ENCODE measurements at places on chromosomes 11 and 22.
A peak's percentile ranks its signal among the peaks of the same experiment; 100 is the strongest.

DNA sequence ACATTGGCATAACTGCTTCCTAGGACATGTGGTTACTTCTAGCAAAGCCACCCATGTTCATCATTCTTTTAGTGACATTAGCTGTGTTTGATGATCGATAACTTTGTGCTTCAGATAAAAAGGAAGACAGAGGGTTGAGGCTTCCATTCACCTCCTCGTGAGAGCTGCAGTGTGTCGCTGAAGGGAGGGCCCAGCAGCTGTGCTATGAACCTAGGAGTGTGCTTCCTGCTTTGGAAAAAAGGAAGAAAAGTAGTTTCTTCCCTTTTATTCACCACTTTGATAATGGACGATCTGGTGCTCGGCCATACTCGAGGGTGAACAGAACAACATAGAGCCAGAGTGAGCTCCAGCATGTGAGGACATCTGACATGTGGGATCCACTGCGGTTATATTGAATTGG, 6.1 kb upstream of the RFPL2 start:
- no peak for DNase-seq

DNA sequence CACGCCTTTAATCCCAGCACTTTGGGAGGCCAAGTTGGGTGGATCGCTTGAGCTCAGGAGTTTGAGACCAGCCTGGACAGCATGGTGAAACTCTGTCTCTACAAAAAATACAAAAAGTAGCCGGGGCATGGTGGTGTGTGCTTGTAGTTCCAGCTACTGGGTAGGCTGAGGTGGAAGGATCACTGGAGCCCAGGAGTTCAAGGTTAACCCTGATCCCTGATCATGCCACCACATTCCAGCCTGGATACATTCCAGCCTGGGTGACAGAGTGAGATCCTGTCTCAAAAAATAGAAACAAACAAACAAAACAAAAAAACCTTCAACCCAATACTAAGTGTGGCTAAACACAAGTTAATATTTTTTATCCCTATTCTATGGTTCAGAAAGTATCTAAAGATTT, 66.4 kb upstream of the CLNS1A start:
- no peak for DNase-seq

GRCh38 chr11:11446967-11447366, 93.9 kb upstream of the CSNK2A3 start:
- DNase-seq = no peak

DNA sequence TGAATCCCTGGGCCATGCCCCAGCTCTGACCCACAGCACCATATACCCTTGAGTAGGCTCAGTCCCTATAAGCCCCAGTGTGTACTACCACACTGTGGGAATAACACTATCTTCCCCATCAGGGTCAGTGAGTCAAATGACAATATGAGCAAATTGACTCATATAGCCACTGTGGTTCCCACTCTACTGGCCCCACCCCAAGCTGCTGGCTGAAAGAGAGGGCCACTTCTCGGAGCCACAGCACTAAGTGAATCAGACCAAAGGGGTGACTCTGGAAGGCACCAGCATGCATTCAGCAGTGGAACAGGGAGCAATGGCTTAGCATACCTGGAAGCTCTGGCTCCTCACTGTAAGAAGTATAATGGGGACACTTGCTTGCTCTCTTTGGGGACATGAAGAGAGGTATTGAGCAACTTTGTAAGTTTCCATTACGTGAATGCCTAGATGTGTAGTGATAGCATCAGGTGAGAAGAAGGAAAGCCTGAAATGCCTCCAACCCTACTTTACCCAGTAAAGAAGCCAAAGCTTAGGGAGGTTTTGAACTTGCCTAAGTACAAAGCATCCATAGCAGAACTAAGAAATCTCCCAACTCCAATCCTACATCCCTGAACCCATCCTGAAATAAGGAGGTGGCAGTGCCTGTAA, 13.5 kb downstream of the CD59 start:
- DNase-seq = peak; percentile 69

- DNase-seq = no peak
Observed at GRCh38 chr11:118202599-118203422, 22.0 kb downstream of the JAML start.

GRCh38 chr11:118406599-118407166, 5.3 kb downstream of the ATP5MG start:
- DNase-seq = peak; percentile 9

- DNase-seq = no peak
Observed at GRCh38 chr11:34558673-34559072, 45.1 kb upstream of the ELF5 start.

GRCh38 chr11:131938351-131938751, 567.9 kb downstream of the NTM start:
- no peak for DNase-seq

GRCh38 chr11:95375886-95376285, 144.9 kb upstream of the SESN3 start:
- DNase-seq = peak; percentile 78

DNA sequence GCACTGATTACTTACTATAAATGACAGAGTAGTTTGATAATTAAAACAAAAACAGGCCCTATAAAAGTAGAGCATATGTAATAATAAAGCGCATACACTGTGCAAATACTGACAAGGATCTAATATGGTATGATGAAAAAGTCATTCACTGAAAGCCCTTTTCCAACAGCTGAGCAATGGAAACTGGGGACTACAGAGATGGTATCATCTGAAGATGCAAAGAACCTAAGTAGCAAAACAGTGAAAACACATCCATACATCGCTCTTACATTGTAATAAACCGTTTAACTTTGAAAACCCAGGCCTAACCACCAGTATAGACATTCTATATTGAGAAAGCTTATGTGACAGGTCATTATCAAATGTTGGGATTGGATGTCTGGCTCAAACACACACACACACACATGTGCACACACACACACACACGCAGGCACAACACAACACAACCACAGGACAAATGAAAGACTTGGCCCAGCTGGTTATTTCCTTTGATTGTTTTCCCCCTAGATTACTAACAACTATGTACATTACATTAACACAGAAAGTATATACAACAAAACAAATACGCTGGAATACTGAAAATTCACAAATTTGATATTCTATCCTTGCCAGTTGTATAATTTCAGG, 119.5 kb downstream of the APOL5 start:
- no peak for DNase-seq

DNA sequence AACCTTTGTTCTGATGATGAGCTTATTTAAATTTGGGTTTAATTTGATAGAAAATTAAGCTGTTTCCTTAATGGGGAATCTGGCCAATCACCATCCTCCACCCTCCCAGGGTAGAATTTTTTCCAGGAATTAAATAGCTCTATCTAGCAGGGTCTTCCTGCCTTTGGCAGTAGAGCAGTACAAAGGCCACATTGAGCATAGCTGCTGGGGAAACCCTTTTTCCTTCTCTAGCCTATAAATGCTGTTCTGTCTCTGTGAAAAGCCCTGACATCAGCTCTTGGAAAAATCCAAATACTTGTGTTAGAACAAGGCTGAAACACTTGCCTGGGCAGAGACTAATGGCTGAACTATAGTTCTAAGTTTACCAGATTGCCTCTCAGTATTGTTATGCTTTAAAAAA, 55.1 kb downstream of the ARHGEF12 start:
- no peak for DNase-seq

- no peak for DNase-seq
Observed at GRCh38 chr22:49151256-49152126, 676.2 kb downstream of the BRD1 start.

DNA sequence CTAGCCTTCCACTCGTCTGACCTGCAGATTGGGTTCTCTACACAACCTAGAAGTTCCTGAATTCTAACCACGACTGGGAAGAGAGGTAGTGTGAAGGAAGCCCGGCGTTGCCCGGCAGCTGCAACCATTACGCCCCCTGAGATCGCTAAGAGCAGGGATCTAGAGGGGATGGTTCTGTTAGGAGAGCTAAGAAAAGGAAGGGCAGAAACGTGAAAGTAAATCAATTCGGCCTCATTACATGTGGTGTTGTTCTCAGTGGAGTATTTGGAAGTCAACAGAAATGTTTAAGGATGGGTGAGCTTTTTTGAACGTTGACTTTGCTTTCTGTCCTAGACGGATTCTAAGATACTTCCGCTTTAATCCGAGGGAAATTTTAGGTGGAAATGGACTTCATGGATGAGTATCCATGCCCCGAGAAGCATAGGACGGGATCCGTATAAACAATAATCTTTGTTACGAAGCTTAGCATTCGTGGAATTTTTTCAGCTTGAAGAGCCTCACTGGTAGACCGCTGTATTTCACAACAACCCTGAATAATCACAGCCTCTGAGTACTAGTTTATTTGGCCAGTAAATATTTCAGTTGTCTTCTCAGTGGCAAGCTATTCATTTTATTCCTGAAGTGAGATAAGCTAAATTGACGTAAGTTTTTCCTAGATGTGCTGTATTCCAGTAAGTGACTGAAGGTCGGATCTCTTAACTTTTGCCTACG, 629 bp downstream of the ATP5MG start:
- peak; percentile 81 for DNase-seq

DNA sequence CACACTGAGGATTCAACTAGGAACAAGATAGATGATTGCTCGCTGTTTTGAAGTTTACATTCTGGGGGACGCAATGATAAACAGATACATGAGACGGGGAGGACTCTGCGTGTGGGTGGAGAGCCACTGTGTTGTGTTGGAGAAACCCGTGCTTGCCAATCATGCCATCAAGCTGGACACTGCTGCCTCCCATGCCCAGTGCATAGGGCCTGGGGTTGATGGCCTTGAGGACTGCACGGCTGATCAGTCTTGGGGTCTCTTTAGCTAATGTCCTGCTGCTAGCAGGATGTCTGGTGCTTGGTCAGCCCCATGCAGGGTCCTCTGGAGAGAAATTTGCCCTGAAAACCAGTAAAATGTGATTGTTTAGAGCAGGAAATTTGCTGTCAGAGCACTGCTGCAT, 221.2 kb upstream of the B3GAT1 start:
- DNase-seq = no peak

DNA sequence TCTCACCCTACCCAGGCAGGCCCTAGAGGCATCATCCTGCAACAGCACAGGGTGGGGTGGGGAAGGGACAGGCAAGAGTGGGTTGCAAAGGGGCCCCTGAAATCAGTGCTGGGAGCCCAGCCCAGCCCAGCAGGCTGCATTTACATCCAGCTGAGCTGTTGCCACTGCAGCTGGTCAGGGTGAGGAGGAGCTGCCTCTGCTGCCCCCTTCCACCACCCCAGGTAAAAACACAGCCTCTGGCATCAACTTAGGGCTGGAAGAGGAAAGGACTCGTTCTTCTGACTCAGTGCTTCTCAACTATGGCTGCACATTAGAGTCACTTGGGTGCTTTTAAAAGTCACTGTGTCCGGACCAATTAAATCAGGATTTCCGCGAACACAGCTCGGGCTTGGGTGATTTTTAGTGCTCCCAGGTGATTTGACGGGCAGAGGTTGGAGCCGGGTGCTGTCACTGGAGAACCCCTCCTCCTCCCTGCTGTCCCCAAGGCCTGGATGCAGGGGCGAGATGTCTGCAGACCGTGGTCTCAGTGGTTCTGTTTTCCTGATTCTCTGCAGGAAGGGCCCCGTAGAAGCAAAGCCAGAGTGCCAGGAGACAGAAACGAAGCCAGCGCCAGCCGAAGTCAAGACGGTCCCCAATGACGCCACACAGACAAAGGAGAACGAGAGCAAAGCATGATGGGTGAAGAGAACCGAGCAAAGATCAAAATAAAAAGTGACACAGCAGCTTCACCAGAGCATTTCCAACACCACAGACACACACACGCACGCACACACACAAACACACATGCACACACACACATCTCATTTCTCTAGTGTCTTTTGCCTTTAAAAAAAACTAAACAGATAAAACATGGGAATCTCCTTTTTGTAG, 39.4 kb upstream of the TTC12 start:
- DNase-seq = no peak

DNA sequence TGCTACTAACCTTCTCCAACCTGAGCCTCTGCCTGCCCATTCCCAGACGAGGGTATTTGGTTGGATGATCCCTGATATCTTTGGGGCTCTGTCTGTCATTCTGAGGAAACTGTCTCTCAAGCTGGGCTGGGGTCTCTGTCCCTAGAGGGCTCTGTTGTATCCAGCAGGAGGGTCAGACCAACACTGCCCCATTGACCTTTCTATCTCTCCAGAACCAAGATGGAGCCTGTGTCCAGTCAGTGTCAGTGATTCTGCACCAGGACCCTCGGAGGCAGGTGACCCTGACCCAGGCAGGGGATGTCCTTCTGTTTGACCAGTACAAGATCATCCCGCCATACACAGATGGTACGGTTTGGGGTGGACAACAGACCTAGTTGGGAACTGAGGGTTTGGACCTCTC, 21.9 kb downstream of the OTOG start:
- DNase-seq = no peak

DNA sequence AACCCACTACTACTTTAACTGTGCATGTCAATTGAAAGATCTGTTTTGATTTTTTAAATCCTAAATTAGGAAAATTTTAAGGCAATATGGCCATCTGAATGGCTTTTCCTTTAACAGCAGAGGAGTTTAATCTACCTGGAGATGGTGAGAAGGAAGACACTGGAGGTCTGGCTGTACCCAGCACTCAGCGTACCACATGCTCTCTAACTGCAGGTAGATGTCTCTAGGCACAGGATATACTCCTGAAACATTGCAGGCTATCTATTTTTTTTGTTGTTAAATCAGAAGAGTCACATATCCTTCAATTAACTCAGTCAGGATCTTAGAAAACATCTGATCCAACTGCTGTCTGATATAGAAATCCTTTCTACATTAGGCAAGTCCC, 17.3 kb upstream of the CASTOR1 start:
- no peak for DNase-seq

DNA sequence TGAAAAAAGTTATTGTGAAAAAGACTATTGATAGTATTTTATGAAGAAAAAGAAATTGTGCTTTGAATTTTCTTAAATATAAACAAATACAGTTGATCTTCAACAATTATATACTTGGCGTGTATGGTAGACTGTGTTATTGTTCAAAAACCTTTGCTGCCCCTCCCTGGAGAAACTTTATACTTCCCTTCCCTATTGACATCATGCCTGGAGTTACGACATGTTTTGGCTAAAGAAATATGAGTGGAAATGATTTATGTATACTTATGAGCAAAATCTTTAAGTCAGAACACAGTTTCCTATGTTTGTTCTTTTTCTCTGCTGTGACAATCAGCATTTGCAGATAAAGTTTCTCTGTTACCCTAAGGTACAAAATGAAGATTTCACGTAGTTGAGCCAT, 243.8 kb downstream of the TMEM135 start:
- peak; percentile 72 for DNase-seq

- DNase-seq = no peak
Observed at GRCh38 chr11:116512841-116513240, 259.9 kb downstream of the BUD13 start.

GRCh38 chr11:118883368-118884071, at the start of gene CXCR5:
Gene CXCR5, plus strand, starts transcription at chr11:118883892. Its CDS starts 50 bp downstream, at chr11:118883942.
- no peak for DNase-seq

DNA sequence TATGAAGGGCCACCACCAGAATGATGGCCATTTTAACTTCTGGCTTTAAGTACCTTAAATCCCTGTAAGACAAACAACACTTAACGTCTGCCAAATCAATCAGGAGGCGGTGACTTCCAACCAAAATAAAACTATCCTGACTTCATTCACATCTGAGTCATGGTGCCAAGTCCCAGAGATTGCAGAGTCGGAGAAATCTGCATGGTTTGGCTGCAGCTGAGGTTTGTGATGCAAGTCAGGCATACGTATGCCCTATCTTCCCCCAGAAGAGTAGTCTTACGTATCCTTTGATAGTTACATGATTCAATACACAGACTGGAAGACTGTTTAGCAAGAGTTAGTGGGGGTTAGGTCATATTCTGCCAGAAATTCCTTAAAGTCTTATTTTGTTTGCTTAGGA, 1.7 kb upstream of the GAB2 start:
- peak; percentile 75 for DNase-seq

- DNase-seq = no peak
Observed at GRCh38 chr11:69272055-69272454, 21.9 kb upstream of the MYEOV start.

All from AG20443 (cell line).